ENCODE measurements at places on chromosomes 7 and 10.

GRCh38 chr10:29649561-29650551 is 15.1 kb upstream of the SVIL start:
- peak; percentile 52 for DNase-seq

GRCh38 chr7:134891262-134891695 is 95.0 kb upstream of the AGBL3 start:
- peak; percentile 94 for DNase-seq

- DNase-seq: no peak
These were observed 558.5 kb upstream of the MGMT start for GRCh38 chr10:128908499-128908898.

- DNase-seq: no peak
These were observed 95.5 kb downstream of the OTUD1 start for GRCh38 chr10:23534326-23534725.

GRCh38 chr10:69572159-69573055 is 815 bp downstream of the NEUROG3 start:
- peak; percentile 46 for DNase-seq

GRCh38 chr10:101967119-101967518 is 88.9 kb downstream of the ARMH3 start:
- no peak for DNase-seq

- DNase-seq: no peak
These were observed 163.2 kb downstream of the SEM1 start for GRCh38 chr7:96546426-96546825.

- DNase-seq: no peak
These were observed 126.7 kb upstream of the PRSS58 start for GRCh38 chr7:142384493-142384922.

- DNase-seq: no peak
These were observed 97.3 kb downstream of the MYO3A start for GRCh38 chr10:26031300-26031699.

- no peak for DNase-seq
These were observed 564 bp downstream of the PDSS1 start for GRCh38 chr10:26697922-26698608.

- peak; percentile 86 for DNase-seq
These were observed at the start of gene PAPSS2 for GRCh38 chr10:87659571-87660483. TSS of gene PAPSS2 (plus strand) at chr10:87659878. CDS start at chr10:87659982, 104 bp downstream.

Measured in eye (tissue), 1 donor.